NT2/D1 (cell line): ENCODE measurements at places on chromosomes 3 and 15.
A peak's percentile ranks its signal among the peaks of the same experiment; 100 is the strongest.

DNA sequence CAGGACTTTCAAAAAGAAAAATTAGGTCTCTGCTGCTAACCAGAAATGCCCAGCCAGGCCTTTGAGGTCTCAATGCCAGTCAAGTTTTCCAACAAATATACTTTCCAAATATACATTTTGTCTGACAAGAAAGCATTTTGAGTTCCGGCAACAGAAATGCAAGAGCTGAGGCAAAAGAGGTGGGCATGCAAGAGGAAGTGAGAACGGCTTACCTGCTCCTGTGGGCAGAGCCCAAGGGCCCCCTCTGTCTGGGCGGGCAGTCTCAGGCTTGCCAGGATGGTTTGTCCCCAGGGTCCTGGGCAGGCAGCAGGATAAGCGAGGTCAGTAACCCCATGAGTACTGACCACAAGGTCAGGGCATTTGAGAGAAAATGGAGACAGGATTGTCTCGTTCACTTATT, 136.1 kb upstream of the TOPAZ1 start:
- no peak for DNase-seq

DNA sequence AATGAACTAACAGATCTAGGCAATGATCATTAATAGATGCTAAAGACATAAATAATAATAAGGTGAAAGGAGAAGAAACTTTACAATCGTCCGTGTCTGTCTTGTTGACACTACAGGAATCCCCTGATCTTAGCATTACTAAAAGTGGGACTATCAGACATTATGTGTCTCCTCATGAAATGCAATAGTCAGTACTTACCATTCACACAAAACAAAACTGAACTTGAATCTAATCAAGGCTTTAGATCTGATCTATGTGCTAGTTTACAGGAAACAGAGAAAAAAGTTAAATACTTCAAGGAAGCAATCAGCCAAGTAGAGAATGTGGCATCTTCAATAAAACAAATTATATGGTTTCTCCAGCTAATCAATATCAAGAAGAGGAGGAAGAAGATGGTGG, 73.7 kb downstream of the PIK3CB start:
- no peak for DNase-seq

DNA sequence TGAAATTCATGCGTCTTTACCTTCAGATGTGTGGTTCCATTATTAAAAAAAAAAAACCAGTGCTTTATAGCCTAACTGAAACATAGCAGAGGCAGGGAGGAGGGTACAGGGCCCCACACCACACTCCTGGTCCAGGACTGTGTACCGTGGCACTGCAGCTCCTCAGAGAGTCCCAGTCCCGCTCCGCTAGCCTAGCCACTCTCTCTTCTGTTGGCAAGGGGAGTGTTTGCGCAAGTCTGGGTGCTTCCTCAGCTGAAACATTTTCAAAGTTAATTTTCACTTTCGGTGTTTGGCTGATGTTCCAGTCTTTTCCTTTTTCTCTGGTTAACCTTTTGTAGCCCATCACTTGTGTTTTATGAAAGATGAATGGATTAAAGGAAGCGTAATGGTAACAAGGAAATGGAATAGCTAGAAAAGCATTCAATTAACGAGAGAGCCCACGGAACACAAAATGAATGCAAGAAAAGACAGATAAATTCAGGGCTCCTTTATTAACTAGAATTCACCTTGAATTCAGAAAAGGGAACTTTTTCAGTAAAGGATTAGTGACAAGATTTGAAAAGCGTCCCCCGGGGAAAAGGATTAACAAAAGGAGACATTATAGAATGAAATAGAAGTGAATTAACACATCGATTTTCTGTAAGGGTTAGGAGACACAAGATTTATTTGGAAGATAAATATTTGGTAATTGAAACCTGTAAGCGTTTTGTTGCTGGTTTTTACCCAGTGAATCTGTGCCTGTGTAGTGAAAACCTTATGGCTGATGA, 177.0 kb downstream of the CACNA2D3 start:
- no peak for DNase-seq

GRCh38 chr3:64267721-64268604, 42.7 kb upstream of the PRICKLE2 start:
- peak; percentile 40 for DNase-seq

- DNase-seq = no peak
Observed at GRCh38 chr3:98567666-98568270, 25.6 kb downstream of the CPOX start.

DNA sequence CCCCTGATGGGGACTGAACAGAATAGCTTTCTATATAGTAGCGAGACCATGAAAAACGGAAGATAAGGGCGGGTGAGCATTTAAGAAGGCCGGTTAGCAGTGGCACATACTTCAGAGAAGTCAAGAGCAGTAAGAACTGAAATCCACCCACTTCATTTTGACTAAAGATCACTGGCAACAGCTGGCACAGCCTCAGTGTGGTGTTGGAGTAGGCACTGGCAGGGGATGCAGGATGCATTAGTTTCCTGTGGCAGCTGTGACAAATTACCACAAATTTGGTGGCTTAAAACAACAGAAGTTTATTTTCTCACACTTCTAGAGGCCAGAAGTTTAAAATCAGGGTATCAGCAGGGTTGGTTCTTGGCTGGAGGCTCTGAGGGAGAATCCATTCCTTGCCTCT, 176.5 kb downstream of the ADAMTSL3 start:
- no peak for DNase-seq

- peak; percentile 91 for DNase-seq
Observed at GRCh38 chr15:82540055-82540983, at the start of gene RPS17. TSS of gene RPS17 (minus strand) at chr15:82540457. CDS start at chr15:82540428, 29 bp downstream.

DNA sequence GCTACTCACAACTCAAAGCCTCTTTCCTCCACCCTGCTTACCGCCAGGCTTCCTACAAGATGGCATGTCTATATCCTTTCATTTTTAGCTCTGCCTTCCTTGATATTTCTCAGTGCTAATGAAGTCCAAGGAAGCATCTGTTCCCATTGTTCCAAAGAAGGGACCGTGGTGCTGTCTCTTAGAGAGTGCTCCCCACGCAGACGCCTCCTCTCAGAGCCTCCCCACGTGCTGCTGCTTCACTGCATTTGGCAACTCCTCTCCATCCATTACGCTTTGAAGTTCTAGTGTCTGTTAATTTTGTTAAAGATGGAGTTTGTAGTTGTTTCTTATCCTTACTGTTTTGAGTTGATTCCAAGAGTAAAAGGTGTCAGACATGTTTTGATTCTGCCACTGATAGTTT, 26.2 kb downstream of the GNB4 start:
- no peak for DNase-seq
